ENCODE measurements at places on chromosomes 7 and 10.

DNA sequence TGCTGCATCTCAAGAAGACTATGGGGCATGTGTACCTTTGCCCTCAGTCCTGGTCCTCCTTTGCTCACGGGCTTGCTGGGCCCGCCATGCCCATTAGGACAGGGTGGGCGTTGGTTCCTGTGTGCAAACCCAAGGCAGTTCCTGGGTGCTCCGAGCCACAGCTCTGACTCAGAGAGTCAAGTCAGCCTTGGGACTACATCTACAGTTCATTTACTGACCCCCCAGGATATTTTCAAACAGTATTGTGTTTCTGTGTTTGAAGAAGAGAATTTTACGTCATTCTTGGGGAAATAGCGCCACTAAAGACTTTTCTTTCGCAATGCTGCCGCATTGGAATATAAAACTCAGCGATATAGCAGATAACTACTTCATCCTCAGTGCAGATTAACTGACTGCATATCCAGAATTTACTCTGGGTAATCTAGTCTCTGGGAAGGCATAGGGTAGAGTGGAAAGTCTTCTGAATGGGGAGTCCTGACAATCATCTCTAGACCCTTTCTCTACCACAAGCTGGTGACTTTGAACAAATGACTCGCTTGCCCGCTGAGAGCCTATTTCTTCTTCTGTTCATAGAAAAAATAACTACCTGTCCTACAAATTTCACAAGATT, 638.9 kb upstream of the FZD8 start:
- DNase-seq, result no peak

- DNase-seq, result no peak
Observed at GRCh38 chr7:13327669-13328068, 640.2 kb downstream of the ARL4A start.

GRCh38 chr7:129831424-129832058, 121.2 kb downstream of the UBE2H start:
- no peak for DNase-seq

DNA sequence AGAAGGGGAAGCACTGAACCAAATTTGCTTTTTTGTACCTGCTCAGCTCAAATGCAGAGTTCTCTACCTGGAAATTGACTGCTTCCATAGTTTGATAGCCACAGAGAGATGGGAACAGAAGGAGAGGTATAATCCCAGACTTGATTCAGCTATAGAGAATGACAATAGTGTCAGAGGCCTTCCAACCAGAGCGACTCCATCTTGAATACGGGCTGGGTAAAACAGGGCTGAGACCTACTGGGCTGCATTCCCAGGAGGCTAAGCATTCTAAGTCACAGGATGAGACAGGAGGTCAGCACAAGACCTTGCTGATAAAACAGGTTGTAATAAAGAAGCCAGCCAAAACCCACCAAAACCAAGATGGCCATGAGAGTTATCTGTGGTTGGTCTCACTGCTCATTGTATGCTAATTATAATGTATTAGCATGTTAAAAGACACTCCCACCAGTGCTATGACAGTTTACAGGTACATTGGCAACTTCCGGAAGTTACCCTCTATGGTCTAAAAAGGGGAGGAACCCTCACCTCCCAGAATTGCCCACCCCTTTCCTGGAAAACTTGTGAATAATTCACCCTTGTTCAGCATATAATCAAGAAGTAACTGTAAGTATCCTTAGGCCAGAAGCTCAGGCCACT, 42.7 kb upstream of the ATRNL1 start:
- no peak for DNase-seq

DNA sequence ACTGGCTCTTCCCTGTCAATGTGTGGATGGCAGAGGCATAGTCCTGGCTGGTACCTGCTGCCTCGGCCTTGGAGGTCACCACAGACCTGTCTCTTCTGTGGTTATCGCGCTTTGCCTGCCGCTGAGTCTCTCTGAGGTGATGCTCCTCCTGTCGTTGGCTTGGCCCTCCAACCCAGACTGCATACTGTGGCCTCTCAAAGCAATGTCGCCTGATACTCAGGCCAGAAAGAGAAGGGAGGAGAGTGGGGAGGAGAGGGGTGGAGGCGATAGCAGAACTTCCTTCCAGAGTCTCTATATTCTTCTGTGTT, 133.2 kb upstream of the KCNMA1 start:
- no peak for DNase-seq

- no peak for DNase-seq
Observed at GRCh38 chr10:97764519-97764931, 7.3 kb downstream of the SFRP5 start.

DNA sequence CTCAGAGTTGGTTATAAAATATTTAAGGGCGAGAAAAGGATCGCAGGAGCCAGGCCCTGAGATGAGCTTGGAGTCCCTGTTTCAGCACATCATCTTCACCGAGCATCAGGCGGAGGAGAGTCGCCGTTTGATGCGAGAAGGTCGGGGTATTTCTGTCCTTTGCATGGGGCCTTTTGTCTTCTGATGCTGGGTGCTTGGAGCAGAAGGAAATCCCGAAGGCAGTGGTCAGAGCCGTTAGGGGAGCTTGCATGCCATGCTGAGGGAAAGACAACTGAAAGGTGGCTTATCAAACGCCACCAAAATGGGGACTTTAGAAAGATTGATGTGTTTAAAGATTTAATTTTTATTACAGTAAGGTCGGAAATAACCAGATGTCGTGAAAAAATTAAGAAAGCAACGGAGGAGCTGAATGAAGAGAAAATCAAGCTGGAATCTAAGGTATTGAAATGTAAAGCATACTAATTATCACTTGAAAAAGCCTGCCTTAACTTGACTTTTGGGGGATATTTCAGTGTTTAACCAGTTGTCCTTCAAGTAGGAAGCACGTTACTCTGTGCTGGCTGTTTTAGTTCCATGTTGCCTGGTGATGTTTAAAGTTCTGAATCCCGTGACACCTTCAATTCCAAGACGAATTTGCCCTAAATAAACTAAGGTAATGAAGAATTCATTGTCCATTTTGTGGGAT, 845 bp downstream of the CCDC172 start:
- no peak for DNase-seq

GRCh38 chr7:15470825-15471668, 90.8 kb downstream of the AGMO start:
- no peak for DNase-seq

All from activated T-helper 1 cell treated with anti-CD3 and anti-CD28 coated beads, Interleukin-2, amount 50 U/mL, for 16 hours (primary cell).